Stimulated activated CD4-positive, alpha-beta T cell treated with anti-CD3 and anti-CD28 coated beads, Interleukin-1b, Interleukin-23, amount 100 ng/mL, for 4 hours (primary cell): ENCODE measurements at places on chromosomes 3 and 15.

DNA sequence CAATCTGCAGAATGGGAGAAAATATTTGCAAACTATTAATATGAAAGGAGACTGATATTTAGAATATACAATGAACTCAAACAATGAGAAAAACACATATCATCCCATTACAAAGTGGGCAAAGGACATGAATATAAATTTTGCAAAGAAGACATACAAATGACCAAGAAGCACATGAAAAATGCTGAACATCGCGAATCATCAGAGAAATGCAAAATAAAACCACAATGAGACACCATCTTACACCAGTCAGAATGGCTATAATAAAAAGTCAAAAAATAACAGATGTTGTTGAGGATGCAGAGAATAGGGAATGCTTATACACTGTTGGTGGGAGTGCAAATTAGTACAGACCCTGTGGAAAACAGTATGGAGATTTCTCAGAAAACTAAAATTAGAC is 83.6 kb downstream of the RAP2B start:
- DNase-seq: no peak

DNA sequence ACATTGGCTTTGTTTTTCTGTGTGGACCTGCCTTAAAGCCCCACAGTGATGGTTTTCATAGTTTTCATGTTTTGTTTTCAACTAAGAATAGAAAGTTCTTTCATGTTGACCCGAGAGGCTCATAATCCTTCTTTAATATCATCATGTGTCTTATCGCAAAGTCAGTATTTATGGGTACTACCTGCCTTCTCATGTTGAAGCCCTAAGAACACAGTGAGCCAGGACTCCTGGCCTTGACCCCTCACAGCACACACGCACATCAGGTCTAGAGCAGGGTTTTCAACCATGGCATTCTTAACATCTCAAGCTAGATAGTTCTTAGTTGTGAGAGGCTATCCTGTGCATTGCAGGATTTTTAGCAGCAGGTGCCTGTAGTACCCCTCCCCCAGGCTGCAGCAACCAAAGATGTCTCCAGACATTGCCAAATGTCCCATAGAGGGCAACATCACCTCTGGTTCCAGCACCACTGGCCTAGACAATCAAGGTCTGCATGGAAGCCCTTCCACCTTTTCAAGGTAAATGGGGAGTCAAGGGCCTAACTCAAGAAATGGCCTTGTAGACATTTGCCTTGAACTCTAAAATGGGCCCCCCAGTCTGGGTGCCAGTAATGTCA is 118.3 kb downstream of the MTHFS start:
- DNase-seq: no peak

DNA sequence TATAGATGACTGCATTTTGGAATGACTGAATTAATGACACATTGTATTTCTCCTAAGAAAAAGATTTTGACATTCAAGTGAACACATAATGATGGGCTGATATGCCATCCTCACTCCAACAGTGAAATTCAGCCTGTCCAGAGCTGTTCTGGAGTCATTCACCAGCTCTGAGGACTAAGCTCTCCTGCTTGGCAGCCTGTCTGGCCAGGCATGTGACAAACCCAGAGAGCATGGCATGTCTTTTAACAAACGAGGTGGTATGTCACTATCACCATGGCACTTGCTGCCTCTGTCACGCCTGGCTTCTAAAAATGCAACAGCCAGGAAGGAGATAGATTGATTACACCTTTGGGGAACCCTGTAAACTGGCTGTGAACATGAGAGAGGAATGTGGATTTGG is 1.4 kb downstream of the ACTC1 start:
- DNase-seq: no peak

GRCh38 chr3:38722781-38723568 is 73.5 kb upstream of the SCN5A start:
- no peak for DNase-seq

DNA sequence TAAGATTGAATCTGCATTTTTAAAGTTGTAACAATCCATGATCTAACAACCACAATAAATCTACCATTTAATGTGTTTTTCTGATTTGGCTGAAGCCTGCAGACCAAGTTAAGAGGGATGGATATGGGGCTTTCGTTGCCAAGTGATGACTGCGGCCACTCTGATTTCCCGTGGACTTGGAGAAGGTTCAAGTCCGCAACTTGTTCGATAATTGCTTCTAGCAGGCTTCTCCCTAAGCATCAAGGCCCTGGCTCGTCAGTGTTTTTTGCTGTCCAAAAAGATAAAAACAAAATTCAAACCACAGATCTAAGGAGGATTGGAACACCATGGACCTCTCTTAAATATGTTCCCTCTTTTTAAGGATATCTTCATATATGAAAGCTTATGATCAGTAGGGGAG is 256.6 kb downstream of the CNTN3 start:
- DNase-seq: no peak

DNA sequence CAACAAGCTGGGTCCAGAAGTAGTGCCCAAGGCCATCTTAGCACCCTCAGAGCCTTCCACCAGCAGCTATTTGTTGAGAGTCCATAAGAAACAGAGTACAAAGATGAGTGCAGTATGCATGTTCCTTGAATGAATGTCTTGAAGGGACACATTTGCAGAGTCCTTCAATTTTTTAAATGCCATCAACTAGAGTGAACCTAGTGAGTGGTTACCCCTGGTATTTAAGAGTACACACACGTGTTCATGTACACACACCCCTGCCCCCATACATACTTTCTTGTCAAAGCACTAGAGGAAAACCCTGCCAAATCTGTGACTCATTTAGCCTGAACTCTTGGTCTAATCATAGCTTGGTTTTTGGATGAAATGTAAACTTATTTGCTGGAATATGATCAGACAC is 84.5 kb upstream of the GALNT15 start:
- DNase-seq: no peak

- DNase-seq: no peak
Measured at GRCh38 chr15:73326157-73326556, 42.6 kb downstream of the HCN4 start.

DNA sequence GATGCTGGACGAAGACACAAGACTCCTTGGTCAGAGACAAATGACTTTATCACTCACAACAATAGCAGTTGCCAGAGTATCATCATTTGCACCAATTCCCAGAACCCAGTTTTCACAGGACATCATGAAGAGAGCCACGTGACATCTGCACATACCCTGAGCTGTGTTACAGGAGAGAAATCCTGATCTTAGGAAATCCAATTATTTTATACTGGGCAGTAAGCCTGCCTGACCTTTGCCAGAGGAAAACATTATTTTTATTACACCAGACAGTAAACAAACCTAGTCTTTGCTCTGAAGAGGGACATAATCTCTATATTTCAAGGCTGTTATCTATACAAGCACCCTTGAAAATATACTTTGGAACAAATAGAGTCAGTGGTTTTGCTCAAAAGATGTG is 77.4 kb downstream of the ZBBX start:
- DNase-seq: no peak

DNA sequence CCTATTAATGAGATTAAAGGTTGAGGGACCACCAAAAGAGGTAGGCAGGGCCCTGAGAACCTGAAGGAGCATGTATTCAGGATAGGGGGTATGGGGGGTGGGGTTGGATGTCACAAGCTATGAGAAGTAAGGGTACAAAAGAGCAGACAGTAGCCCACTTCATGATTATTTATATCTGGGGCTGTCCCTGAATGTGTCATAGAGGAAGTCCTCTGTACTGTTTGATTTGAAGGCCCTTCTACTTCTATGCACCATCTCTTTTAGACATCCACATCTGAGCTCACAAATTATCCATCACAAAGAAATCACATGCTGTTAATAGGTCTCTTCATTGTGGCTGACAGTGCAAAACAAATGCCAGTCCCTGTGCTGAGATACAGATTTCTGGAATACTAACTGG is 68.6 kb downstream of the FHIT start:
- no peak for DNase-seq

GRCh38 chr3:197356275-197356674 is 57.9 kb upstream of the DLG1 start:
- no peak for DNase-seq

GRCh38 chr3:101791778-101792177 is 12.8 kb downstream of the NXPE3 start:
- DNase-seq: no peak

DNA sequence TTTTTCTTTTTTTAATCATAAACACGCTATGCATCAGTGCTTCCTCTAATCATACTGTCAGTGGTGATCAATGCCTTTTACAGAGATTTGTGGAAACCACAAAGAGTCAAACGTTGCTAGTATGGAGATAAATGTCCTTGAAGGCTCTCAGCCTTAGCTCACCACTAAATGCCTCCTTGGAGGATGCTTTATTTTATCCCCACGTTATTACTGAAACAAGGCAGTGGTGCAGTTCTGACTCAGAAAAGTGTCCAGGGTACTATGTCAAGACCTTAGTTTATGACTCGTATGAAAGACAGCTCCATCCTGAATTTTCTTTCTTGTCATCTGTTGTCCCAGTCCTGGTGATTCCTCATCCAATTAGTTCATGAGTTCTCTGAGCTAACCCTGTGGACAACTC is 1146.7 kb downstream of the IGSF11 start:
- DNase-seq: no peak

DNA sequence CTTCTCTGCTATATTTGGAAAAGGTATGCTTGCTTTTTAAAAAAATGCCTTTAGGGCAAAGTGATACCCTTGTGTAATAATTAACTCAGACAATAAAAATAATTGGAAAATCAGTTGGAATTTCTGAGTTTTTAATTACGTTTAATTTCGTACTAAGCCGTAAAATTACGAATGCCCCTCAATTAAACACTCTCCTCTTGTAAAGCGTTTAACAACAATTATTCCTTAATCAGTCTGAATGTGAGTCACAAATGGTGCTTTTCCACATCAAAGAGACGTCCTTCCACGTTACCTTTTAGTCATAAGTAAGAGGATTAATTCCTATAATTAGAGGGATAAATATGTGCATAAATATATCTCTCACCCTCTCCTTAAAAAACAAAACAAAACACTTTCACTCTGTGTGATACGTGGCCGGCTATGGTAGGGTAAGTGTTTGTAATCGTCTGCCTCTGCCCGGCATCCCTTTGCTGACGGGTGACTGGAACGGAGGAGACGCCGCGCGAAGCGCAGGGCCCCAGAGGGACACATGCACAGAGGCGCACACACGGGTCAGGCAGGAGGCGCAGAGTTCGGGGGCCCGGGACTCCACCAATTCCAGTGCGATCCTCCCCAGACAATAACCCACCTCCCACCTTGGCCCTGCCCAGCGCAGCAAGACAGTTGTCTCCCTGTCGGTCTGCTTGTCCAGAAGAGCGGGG is 9.7 kb upstream of the MEIS2 start:
- DNase-seq: no peak

DNA sequence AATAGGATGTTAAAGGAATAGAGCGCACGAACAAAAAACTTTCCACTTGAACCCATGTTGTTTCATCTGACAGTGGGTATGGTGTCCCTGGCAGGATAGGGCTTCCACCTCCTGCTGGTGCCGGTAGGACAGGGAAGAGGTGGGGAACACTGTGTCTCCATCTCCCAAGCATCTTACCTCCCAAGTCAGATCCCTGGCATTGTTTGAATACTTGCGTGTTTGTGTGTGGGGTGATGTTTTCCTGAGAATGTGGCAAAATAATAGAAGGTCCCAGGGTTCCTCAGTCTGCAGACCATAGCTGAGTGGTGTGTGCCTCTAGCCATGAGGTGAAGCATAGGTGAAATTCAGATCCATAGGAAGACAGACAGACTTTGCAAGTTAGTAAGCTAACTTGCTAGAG is 119.4 kb downstream of the IGF1R start:
- no peak for DNase-seq

- no peak for DNase-seq
Measured at GRCh38 chr3:192802957-192803899, 75.9 kb upstream of the FGF12 start.

DNA sequence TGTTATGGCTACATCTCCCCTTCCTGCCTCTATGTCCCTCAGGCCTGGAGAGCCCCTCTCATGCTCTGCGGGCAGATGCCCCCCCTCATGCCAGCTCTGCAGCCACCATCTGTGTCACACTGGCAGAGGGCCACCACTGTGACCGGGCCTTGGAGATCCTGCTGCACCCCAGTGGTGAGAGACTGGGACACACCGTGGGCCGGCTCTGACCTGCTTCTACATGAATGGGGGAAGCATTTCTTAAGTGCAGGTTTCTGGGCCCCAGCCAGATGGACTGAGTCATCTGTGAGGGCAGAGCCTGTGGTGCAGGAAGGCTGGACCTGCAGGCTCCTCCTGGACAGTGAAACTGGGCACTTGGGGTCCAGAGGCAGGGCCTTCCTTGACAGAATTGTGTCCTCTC is 4.8 kb downstream of the VWA5B2 start:
- DNase-seq: no peak

DNA sequence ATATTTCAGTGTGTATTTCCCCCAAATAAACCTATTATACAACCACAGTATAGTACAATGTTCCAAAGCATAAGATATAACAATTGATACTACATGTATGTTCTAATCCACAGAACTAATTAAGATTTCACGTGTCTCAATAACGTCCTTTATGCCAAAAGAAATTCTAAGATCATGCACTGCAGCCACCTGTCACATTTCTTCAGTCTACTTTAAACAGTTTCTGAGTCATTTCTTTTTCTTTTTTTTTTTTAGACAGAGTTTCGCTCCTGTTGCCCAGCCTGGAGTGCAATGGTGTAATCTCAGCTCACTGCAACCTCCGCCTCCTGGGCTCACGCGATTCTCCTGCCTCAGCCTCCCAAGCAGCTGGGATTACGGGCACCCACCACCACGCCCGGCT is 190.2 kb downstream of the STAG1 start:
- DNase-seq: no peak

GRCh38 chr3:53146319-53146891 is 14.6 kb upstream of the PRKCD start:
- DNase-seq: no peak

DNA sequence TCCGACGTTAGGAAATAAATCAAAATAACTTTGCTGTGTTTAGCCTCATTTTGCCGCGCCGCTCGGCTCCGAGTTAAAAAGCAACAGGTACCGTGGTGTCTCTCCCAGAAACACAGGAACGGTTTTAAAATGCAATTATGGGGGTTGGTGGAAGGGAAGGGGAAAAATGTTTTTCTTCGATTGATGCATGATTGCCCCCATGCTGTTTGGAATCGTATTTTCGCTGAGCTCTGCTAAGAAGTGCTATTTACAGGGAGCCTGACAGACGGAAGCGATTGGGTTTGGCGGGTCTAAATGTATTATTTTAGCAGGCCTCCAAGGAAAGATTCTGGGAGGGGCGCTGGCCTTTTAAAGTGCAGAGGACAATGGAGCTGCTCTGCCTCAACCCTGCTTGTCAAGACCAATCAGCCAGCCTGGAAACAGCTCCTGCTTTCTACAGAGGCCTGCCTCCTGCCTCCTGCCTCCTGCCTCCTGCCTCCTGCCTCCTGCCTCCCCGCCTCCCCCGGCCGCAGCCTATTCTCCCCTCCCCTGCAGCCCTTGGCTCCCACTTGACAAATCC is 156.7 kb upstream of the TLE3 start:
- DNase-seq: no peak

- no peak for DNase-seq
Measured at GRCh38 chr3:27224197-27224596, 145.0 kb downstream of the NEK10 start.

DNA sequence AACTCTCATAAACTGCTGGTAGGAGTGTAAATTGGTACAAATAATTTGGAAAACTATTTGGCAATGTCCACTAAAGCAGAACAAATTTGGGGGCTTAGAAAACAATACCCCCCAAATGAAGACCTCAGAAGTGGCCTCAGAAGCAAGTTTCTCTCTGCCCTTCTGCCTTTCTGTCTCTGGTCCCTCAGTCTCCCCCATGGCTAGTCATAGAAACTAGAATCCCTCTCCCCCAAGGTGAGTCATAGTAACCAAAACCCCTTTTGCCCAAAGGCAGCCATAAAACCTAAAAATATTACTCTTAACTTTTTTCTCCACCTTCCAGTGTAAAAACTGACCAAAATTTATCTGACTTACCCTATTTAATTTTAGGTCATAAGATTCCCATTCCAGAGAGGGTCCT is 350.7 kb upstream of the LRRC3B start:
- DNase-seq: no peak
